B cell (primary cell): ENCODE measurements at places on chromosomes 6 and 20. TPM values are rescaled to one million over a fixed set of nuclear protein-coding genes. Genes with fewer than 3 reads are reported as not detected.

PAK5 gene
- total RNA-seq, result not detected in 2 replicates

RPS6KA2 gene
- 16.0 and 17.1 TPM in 2 replicates for total RNA-seq

MTFR2 gene
- total RNA-seq, result 3.9 and 4.0 TPM in 2 replicates

IPCEF1 gene
- 0.70 and 0.94 TPM in 2 replicates for total RNA-seq

PHF3 gene
- total RNA-seq, result 109 and 111 TPM in 2 replicates

FERMT1 gene
- not detected in 2 replicates for total RNA-seq

PKHD1 gene
- not detected in 2 replicates for total RNA-seq
